ENCODE measurements at places on chromosomes 16 and 17. TPM values are rescaled to one million over a fixed set of nuclear protein-coding genes. Genes with fewer than 3 reads are reported as not detected.

The GLP2R gene
- 0.51 TPM for total RNA-seq

The ABCC11 gene
- total RNA-seq, result 0.13 TPM

The SLC9A5 gene
- total RNA-seq, result 0.51 TPM

The CCL8 gene
- not detected for total RNA-seq

The PRAC1 gene
- not detected for total RNA-seq

The TP53TG3F gene
- total RNA-seq, result not detected

The AIPL1 gene
- not detected for total RNA-seq

The ZDHHC1 gene
- total RNA-seq, result 9.6 TPM

The PIRT gene
- total RNA-seq, result not detected

The TP53TG3B gene
- not detected for total RNA-seq

The ZNF287 gene
- 6.3 TPM for total RNA-seq

The KCNH4 gene
- total RNA-seq, result not detected

The SLC39A11 gene
- total RNA-seq, result 5.2 TPM

The RASL10B gene
- total RNA-seq, result 2.8 TPM

The FOXL1 gene
- 25.6 TPM for total RNA-seq

All from mesangial cell (primary cell).